ENCODE measurements at places on chromosomes 1 and 21.

GRCh38 chr1:73637264-73637663 is 560.7 kb downstream of the LRRIQ3 start:
- DNase-seq: no peak

GRCh38 chr1:207097871-207098324 is 6.1 kb upstream of the C4BPA start:
- DNase-seq: peak; percentile 14

DNA sequence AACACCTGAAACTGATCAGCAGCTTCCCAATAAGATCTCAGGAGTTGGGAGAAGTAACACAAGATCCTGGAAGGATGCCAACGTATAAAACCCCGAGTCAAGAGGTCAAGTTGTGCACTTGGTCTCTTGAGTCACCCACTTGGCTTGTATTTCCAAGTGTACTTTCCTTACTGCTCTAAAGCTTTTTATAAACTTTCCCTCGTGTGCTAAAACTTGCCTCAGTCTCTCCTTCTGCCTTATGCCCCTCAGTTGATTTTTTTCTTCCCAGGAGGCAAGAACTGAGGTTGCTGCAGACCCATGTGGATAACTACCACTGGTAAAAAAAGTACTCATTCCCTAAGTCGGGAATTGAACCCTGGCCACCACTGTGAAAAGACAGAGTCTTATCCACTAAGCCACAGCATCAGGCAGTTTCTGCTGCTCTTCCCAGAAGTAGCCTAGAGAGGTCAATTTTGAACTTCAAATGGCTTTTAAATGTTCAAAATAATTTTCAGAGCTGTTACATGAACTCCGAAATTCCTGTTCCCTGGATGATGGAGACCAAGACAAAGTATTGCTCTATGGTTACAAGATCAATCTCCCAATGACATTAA is 28.9 kb downstream of the ITLN2 start:
- DNase-seq: no peak

- no peak for DNase-seq
These were observed 38.1 kb upstream of the SYT14 start for GRCh38 chr1:209899948-209900347.

DNA sequence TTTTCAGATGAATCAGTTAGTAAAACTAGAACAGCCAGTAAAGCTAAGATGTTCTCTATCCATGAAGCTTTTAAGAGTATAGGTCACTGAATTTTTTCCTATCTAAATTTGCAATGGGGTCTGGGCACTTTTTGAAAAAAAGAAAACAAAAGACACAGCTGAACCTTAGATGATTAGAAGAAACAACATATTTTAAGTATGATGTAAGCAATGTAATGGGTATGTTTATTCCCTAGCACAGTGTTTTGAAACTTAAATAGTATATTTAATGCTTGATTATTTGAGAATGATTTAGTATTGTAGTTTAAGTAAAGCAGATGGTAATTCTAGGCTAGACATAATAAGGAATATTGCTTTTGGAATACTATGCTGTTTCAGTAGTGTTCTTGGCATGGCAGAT is 36.2 kb downstream of the KCTD3 start:
- DNase-seq: no peak

- no peak for DNase-seq
These were observed 243.0 kb downstream of the TOMM20 start for GRCh38 chr1:234885601-234886000.

GRCh38 chr1:19010995-19011844 is 54.7 kb upstream of the IFFO2 start:
- peak; percentile 85 for DNase-seq

- no peak for DNase-seq
These were observed 10.6 kb upstream of the C1orf162 start for GRCh38 chr1:111463029-111463683.

- no peak for DNase-seq
These were observed 151.7 kb downstream of the ZC3H11B start for GRCh38 chr1:219460896-219461815.

- DNase-seq: no peak
These were observed 152.3 kb downstream of the NR5A2 start for GRCh38 chr1:200179781-200180160.

GRCh38 chr1:244226435-244226834 is 175.4 kb downstream of the ZBTB18 start:
- no peak for DNase-seq

- DNase-seq: no peak
These were observed 242.7 kb upstream of the JUN start for GRCh38 chr1:59026472-59026948.

GRCh38 chr1:47972864-47973432 is 24.2 kb downstream of the TRABD2B start:
- no peak for DNase-seq

DNA sequence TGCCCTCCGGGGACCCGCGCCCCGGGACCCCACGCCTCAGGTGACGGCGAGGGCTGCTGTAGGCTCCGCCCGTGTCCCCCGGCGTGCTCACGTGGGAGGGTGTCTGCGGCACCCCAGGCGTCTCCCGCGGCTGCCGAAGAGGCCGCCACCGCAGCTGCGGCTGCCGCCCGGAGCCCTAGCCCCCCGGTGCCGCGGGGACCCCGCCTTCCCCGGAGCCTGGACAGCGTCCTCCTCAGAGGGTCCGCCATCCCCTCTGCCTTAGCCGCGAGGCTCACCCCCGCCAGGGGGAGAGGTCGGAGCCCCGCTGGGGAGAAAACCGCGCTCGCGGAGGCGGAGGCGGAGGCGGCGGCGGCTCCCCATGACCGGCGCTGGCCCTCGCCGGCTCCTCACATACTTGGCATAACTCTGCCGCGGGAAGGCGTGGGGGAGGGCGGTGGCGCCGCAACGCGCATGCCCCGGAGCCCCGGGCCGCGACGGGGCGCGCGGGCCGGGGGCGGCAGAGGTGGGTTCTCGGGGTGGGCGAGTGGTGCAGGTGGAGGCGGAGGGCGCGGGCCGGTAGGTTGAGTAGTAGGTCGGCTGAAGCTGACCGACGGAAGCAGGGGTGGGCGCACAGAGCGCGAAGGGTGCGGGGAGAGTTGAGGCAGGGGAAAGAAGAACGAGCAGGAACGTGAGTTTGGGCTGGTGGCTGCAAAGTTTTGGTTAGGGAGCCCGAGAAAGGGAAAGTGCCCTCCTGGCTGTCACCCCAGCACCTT is 700 bp upstream of the SYDE2 start:
- peak; percentile 64 for DNase-seq

GRCh38 chr1:117070124-117070523 is 10.0 kb downstream of the TTF2 start:
- no peak for DNase-seq

DNA sequence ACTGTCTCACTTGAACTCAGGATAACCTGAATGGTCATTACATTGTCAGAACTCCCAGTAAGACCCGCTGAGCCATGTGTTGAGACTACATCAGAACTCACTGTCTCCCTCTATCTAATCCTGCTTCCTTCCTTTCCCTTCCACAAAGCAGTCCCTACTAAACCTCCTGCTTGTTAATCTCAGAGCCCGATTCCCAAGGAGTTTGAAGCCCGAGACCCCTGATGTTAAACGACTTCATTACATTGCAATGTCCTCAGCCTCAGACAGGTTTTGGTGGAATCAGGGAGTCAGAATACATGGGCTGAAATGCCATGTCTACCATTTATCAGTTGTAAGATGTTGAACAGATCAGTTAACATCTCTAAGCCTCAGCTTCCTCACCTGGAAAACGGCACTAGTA is 682.4 kb downstream of the ADGRL2 start:
- no peak for DNase-seq

DNA sequence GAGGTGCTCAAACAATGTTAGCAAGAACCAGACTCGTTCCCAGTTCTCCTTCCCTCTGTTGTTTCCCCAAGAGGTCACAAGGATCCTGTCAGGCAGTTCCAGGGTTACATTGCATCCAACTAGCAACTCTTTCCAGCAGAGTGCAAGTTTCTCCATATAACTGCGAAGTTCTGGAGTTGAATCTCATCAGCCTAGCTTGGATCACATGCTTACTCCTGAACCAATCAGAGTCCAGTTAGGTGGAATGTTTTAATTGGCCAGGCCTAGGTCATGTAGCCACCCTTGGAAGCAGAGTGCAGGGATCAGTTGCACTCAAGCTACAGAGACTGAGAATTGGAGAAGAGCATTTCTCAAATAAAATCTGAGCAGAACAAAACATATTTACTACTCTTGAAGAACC is 15.9 kb upstream of the PIK3R3 start:
- no peak for DNase-seq

GRCh38 chr1:3305156-3305555 is 149.3 kb upstream of the ARHGEF16 start:
- no peak for DNase-seq

DNA sequence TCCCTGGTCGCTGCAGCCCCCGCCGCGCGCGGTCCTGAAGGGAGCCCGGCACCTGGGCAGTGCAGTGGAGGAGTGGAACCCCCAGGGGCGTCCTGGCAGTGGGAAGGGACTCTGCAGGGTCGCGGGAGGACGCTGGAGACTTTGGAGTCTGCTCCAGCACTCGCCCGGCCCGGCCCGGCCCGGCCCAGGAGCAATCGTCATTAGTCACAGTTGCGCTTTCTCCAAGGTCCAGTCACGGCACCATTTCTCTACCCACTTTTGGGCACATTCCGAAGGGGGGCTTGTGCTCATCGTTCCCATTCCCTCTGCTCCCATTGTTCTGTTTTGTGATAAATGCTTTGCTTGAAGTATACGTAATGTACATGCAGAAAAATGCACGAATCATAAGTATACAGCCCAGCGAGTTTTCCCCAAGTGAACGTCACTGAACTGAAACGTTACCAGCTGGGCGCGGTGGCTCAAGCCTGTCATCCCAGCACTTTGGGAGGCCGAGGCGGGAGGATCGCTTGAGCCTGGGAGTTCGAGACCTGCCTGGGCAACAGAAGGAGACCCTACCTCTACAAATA is 999 bp downstream of the THAP3 start:
- DNase-seq: peak; percentile 5

GRCh38 chr1:32872192-32872460 is 1.4 kb upstream of the FNDC5 start:
- no peak for DNase-seq

- no peak for DNase-seq
These were observed 29.1 kb downstream of the DNAJC11 start for GRCh38 chr1:6672558-6672957.

DNA sequence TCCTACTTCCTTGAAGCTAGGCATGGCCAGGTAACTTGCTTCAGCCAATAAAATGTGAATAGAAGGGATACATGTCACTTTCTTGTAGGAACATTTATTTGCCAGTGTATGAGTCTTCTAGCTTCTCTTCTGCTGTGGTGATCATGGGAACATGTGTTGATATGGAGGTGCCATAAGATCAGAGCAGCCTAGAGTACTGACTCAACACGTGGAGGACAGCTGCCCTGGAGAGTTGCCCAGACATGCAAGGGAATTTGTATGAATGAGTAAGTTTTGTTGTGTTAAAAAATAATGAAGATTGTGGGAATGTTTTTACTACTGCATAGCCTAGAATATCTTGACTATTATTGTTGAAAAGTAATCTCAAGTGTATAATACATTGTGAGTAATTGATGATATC is 502.3 kb downstream of the NUF2 start:
- DNase-seq: no peak

- DNase-seq: peak; percentile 39
These were observed 9.6 kb downstream of the TENT5C start for GRCh38 chr1:117615474-117615873.

DNA sequence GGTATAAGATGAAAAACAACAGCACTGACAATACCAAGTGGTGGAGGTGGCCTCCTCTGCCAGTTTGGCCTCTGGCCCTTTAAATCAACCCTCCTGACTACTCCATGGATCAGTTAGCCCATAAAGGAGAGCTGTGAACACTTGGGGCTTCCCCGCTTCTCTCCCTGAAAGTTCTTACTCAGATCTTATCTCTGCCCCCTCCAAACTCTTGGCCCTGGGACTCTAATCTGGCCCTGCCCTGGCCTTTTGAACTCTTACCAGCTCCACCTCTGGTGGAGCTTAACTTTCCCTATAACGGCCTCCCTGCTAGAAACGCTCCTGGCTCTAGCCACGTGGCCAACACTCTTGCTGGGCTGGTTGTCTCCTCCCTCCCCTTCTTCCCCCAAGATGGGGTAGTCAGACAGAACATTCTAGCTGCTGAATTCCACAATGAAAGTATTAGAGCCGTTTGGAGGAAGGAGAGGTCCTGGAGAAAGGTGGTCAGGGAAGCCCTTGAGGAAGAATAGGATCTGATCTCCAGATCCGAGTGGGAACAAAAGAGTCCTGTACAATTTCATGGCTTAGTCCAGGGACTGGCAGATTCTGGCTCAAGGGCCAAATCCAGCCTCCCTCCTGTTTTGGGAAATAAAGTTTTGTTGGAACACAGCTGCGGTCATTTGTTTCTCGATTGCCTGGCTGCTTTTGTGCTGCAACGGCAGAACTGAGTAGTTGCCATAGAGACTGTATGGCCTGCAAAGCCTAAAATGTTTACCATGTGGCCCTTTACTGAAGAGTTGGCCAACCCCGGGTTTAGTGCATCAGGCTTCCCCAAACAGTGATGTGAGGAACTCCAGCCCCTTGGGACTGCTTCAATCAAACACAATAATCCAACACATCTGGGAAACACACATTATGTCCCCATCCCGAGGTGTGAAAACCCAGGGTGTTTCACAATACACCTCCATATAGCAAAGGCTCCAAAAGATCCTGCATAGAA is 9.5 kb upstream of the PIGR start:
- DNase-seq: no peak

DNA sequence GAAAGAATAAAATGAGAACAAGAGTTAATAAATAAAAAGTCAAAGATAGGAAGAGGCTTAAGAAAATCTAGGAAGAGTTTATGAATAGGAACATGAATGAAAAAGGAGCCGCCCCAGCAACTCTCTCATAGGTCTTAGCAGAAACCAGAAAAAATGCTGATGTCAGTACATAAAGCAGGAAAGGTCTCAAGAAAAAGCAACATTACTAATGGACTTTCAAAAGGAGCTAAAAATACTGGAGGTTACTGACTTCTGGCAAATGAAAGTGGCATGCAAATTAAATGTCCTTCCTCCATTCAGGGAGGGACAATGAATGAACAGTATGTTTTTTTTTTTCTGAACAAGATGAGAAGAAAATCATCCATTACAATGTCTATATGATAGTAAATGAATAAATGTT is 387.6 kb downstream of the BRINP2 start:
- DNase-seq: no peak

DNA sequence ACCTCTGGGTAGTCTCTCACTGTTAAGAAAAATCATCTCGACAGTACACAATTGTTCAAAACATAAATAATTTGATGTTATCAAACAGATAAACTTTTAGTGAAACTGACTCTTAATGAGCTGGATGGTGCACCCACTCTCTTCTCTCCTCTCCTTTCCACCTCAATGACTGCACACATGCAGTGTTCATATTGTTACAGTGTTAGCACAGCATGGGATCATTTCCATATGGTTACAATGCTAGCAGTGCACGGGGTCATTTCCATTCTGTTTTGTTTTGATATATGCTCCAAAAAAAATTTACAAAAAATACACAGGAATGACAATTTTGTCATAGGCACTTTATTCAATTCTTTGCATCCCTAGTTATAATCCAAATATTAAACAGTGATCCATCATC is 26.4 kb upstream of the RNF187 start:
- no peak for DNase-seq

- no peak for DNase-seq
These were observed 142.5 kb downstream of the TRABD2B start for GRCh38 chr1:47854552-47855144.

Measured in activated naive CD4-positive, alpha-beta T cell treated with Interleukin-2 at 50 U/mL for 16 hours (primary cell).